ENCODE measurements at places on chromosomes 5 and 9.
A peak's percentile ranks its signal among the peaks of the same experiment; 100 is the strongest.

DNA sequence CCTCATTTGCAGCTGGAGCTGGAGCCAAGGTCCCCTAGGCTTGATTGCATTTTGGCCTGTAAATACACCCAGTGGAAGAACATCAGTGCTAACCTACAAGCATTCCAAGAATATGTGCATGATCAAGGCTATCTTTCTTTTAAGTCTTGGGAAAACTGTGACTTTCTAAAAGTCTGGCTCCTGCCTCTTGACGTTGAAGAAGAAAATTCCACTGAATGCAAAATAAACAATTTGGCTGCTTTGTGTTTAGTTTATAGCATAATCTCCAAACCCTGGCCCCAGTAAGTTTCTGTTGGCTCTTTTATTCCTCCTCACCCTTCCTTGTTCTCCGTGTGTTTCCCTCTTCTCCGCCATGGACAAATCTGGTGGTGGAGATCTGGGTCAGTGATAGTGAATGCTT lies 109.3 kb upstream of the TLE1 start:
- no peak for DNase-seq

GRCh38 chr5:81303563-81303962 lies 2.2 kb downstream of the ZCCHC9 start:
- no peak for DNase-seq

- DNase-seq = no peak
These were observed 5.9 kb upstream of the FAT2 start for GRCh38 chr5:151596828-151597539.

DNA sequence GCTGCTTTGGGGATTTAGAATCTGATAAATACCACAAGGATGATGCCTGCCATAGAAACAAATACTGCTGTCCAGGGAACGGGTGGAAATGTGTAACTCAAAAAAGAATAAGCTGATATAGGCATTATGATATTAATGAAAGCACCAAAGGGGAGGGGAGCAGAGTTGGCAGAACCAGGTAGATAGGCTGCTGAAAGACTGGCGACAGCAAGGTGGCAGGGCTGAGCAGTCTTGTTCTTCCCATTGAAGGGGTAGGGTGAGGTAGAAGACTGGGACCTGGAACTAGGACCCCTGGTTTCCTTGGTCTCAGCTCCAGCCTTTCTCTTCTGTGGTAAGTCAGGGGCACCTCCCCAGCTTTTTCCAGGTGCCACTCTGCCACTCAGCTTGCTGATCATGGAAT lies 31.4 kb upstream of the TMOD1 start:
- no peak for DNase-seq

- DNase-seq = no peak
These were observed 35.2 kb downstream of the OR1J1 start for GRCh38 chr9:122442568-122442967.

- no peak for DNase-seq
These were observed 178.3 kb upstream of the ACOT12 start for GRCh38 chr5:81572201-81572600.

GRCh38 chr5:32612134-32612888 lies 27.0 kb downstream of the SUB1 start:
- no peak for DNase-seq

- peak; percentile 45 for DNase-seq
These were observed at the start of gene PCDHGC4 for GRCh38 chr5:141484641-141485311. PCDHGC4 (plus strand) TSS chr5:141485030; CDS start chr5:141485174, 144 bp downstream.

Data from stimulated activated CD4-positive, alpha-beta T cell treated with anti-CD3 and anti-CD28 coated beads, Interleukin-15, amount 100 ng/mL, for 24 hours (primary cell).